ENCODE measurements at places on chromosomes 16 and 17.
A peak's percentile ranks its signal among the peaks of the same experiment; 100 is the strongest.

DNA sequence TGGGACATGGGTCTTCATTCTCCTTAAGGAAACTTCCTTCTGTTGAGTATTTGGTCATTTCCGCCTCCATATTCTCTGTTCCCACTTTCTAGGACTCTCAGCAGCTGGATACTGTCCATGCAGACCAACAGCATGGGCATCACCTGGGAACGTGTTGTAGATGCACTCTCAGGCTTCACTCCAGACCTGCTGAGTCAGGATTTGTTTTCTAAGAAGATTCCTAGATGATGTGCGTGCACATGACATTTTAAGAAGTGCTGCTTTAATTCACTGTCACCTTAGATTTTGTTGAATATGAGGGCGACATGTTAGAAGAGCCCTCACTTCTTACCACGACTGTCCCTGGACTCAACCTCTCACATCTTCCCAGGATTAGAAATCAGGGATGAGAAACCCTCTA is 10.0 kb upstream of the SDK2 start:
- DNase-seq, result no peak

DNA sequence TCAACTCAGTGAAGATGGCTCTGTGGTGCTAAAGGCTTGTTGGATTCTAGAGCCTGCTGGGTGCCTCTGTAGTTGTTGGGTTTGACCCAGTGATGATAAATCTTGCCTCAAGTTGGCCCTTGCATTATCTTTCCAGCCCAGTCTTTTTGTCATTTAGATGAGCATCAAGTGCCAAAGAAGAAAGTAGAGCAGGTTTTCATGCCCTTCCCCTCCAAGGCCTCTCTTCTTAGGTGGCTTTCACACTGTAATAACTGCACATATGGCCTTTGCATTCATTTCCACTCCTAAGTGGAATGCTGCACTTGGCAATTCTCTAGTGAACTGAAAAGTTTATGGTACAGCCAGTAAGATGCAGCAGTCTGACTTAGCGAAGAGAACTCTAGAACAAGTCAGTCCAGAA is 165.1 kb downstream of the PHKB start:
- DNase-seq, result no peak

- no peak for DNase-seq
These were observed 2.1 kb downstream of the MC1R start for GRCh38 chr16:89920723-89921122.

GRCh38 chr16:23784811-23785447 is 30.1 kb downstream of the CHP2 start:
- DNase-seq, result no peak

GRCh38 chr17:31508288-31509094 is 117.0 kb downstream of the RAB11FIP4 start:
- DNase-seq, result no peak

DNA sequence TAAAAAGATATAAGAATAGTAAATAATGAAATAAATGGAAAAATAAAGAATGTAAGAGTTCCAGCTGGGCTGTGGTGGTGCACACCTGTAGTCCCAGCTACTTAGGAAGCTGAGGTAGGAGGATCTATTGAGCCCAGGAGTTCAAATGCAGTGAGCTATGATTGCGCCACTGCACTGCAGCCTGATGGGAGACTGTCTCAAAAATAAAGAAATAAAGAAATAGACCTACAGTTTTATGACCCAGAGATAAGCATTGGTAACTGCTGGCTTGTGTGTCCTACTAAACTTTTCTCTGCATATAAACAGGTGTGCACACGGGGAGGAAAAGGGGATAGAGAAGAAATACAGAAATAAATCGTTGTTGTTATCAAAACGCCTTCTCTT is 7.8 kb upstream of the PDP2 start:
- no peak for DNase-seq

- DNase-seq, result no peak
These were observed 26.0 kb downstream of the C16orf74 start for GRCh38 chr16:85724936-85725335.

- DNase-seq, result no peak
These were observed 19.7 kb downstream of the ADGRG1 start for GRCh38 chr16:57648125-57648524.

DNA sequence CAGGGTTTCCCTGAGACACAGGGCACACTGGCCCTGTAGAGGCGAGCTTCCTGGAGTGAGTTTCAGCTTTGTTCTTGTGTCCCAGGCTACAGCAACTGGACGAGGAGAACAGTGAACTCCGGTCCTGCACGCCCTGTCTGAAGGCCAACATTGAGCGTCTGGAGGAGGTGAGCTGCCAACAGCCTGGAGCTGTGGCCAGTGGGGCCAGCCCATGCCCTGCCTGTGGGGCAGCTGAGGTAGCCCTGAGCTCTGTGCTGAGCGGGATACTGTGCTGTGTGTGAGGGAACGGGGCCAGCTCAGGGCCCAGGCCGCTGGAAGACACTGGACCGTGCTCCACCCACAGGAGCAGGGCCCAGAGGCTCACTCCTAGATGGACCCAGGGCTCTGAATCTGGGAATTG is 8.7 kb upstream of the CAPN15 start:
- no peak for DNase-seq

GRCh38 chr17:47741109-47741792 is 8.2 kb downstream of the TBX21 start:
- DNase-seq, result no peak

DNA sequence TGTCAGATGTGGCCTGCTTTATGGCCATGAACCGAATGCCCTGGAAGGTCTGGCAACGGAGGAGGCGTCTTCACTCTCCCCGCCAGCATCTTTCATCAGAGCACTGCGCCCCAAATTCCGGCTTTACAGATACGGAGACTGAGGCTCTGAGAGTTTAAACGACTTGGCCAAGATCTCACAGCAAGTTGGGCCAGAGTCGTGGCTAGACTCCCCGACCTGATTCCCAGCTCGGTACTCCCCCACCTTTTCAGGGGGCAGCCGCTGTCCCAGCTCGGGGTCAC is 1.7 kb downstream of the NGFR start:
- DNase-seq, result no peak

DNA sequence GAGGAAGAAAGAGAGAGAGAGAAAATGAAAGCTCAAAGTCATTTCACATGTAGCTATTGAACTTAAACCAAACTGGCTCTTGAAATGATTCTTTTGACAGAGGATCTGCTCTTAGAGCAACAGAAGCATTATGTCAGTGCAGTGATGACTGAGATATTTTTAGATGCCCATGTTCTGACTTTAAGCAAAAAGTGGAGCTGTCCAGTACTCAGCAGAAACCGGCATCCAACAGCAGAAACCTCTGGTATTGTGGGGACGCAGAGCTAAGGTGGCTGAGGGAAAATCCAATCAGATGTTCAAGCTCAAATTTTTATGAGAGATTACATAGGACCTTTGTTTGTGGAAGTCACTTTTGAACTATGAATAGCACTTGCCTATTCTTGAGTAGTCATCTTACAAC is 69.8 kb upstream of the ANKFN1 start:
- DNase-seq, result no peak

DNA sequence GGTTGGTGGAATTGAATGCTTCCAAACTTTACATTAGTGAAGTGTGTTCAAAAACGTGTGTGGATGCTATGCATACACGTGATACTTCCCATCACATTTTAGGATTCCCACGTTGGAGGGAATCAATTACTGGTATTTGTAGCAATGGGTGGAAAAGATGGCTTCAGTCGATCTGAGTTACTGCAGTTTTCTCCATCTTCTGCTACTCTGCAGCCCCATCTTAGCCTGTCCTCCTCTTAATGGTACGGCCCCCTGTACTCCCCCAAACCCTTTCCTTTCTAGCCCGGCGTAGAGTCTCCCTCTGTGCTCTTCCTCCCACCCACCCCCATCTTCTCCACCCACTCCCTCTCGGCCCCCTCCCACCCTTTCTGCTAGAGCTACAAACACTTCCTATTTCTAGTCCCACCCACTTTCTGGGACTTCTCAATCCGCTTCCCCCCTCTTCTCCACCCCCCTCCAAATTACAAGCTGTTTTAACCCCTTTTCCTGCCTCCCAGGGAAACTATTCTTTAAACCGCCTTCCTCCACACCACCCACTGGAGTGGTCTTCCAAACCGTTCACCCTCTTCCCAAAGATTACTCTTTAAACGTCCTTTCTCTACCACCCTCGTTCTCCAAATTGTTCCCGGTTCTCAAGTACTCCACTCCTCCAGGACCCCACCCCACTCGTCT is 1.1 kb downstream of the CHTF8 start:
- no peak for DNase-seq

DNA sequence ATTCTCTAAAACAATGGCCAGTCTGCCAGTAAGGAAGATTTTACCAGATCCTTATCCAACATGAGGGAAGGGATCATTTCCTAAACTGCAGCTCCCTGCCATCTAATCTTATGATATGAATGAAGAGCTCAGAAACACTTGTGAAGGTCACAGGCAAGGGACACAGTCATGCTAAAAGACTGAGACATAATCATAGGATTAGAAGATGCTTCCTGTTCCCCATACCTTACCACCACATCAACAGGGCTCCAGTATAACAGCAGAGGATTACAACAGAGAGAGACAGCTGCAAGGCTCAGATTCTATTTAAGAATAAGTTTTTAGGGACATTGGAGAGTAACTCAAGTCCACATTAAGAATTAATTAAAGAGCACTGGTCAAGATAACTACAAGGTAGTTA is 93.3 kb downstream of the BRIP1 start:
- no peak for DNase-seq

DNA sequence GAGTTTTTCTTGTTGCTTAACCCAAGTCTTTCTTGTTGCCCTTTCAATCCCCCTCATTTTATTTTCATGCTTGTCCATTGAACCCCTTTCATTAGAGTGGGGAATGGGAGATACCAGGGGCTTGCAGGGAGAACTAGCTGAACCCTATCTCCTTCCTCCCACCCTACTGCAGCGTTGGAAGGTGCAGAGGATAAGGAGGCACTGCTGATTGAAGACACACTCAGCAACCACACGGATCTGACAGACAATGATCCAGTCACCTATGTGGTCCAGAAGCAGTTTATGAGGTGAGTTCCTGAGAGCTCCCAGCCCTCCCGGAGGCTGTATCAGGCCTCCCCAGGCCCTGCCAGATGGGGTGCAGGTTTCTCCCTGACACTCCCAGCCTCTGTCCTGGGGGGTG is 32.5 kb downstream of the ANKRD40 start:
- no peak for DNase-seq

DNA sequence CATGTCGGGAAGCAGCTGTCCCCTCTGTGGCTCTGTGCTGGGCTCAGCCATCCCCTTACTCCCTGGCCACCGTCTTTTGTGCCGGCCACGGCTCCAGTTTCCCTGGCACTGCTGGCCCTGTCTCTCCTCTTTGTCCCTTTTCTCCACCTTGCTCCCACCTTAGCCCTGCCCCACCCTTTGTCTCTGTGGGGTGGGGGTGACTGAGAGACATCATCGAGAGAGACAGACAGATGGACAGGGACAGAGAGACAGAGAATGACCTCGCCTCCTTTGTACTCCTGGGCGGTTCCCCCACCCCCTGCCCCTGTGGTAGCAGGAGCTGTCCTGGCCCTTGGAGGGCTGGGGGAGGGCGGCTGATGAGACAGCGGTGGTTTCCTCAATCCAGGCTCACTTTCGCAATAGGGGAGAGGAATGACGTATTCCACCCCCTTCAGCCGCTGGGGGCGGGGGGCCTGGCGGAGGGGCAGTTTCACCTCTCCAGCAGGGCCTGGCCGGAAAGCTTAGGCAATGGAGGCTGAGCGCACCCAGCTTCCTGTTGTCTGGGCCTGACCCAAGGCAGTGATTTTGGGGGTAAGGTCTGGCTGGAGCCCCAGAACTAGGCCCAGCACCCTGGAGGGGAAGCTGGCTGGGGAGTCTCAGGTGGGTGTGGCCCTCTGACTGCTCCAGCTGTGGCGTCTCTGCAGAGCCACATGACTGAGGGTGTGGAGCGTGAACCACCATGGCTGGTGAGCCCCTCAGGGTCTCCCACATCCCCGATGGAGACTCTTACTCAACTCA is 7.3 kb downstream of the FMNL1 start:
- no peak for DNase-seq

DNA sequence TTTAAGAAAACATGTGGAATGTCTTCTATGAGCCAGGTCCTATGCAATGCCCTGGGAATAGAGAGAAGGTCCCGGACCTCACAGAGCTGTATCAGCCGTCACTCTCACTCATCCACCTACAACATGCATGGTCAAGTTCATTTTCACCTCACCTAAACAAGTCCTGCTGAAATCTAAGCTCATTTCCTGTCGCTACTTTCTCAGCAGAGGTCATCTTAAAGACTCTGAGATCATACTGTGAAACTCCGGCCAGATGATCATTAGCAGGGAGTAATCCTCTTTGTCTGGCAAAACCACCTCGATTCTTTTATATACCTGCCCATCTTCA is 66.2 kb upstream of the LYRM9 start:
- no peak for DNase-seq

GRCh38 chr17:75048249-75048878 is 1.3 kb downstream of the KCTD2 start:
- DNase-seq, result no peak

GRCh38 chr17:74742153-74742515 is 5.1 kb downstream of the RAB37 start:
- no peak for DNase-seq

GRCh38 chr17:30132615-30133014 is 16.0 kb downstream of the NSRP1 start:
- DNase-seq, result no peak

DNA sequence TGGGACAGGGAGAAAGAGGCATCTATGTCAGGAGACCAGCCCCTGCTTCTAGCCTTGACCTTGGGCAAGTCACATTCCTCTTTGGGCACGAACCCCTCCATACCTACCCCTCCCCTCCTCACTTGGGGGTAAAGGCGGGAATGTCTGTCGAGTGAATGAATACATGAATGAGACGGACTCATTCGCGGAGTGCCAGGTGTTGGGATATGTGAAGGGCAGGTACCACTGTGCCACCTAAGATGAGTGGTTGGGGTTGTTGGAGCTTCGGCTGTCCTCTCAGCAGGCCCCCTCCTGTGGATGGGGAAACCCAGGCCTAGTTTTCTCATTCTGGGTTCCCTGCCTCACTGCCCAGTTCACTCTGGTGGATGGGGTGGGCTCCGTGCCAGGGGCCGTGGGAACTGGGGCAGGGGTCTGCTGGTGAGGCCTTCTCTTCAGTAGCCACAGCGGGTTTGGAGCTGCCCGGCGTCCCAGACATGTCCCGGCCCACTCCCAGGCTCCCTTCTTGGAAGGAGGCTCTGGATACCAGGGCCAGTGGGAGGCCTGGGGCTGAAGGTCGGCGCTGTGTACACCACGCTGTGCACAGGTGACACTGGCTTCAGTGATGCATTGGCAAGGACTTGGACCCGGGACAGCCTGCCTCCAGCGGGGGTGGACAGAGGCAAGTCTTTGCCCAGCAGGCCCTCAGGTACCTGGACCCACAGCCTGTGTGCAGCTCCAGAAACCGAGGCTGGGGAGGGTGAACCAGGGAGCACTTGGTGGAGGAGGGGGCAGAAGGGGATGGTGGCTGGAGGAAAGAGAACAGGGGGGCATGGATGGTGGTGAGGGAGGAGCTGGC is 5.6 kb downstream of the GLIS2 start:
- DNase-seq, result no peak

- DNase-seq, result no peak
These were observed 30.1 kb upstream of the SREBF1 start for GRCh38 chr17:17866897-17867296.

- DNase-seq, result peak; percentile 63
These were observed 92.8 kb downstream of the AMFR start for GRCh38 chr16:56332464-56333079.

Data from neural crest cell (in vitro differentiated cells).